ENCODE measurements at places on chromosomes 2 and 18. TPM values are rescaled to one million over a fixed set of nuclear protein-coding genes. Genes with fewer than 3 reads are reported as not detected.

SP140 gene
- total RNA-seq: 96.6 TPM

CCDC150 gene
- total RNA-seq: 1.3 TPM

CMPK2 gene
- total RNA-seq: 12.8 TPM

VWA3B gene
- not detected for total RNA-seq

KLHL14 gene
- 1.4 TPM for total RNA-seq

PASK gene
- 101 TPM for total RNA-seq

ANKRD53 gene
- total RNA-seq: 0.10 TPM

PLEKHA3 gene
- total RNA-seq: 17.6 TPM

RAD51AP2 gene
- total RNA-seq: not detected

CHRND gene
- not detected for total RNA-seq

MFSD2B gene
- 1.5 TPM for total RNA-seq

CCT7 gene
- 66.3 TPM for total RNA-seq

EDAR gene
- total RNA-seq: 2.5 TPM

ANKRD36C gene
- total RNA-seq: 83.4 TPM

GCG gene
- not detected for total RNA-seq

TMEM200C gene
- under 0.01 TPM for total RNA-seq

MDH1B gene
- not detected for total RNA-seq

STON1 gene
- 1.9 TPM for total RNA-seq

ANKRD62 gene
- total RNA-seq: not detected

MC4R gene
- not detected for total RNA-seq

IL37 gene
- not detected for total RNA-seq

AOX1 gene
- not detected for total RNA-seq

RAPGEF4 gene
- total RNA-seq: 2.4 TPM

COX5B gene
- 131 TPM for total RNA-seq

MYCN gene
- 0.10 TPM for total RNA-seq

SIX2 gene
- 0.10 TPM for total RNA-seq

RAX gene
- total RNA-seq: not detected

TTC21B gene
- 58.7 TPM for total RNA-seq

AKAIN1 gene
- not detected for total RNA-seq

SERPINB13 gene
- not detected for total RNA-seq

RNF144A gene
- 22.8 TPM for total RNA-seq

TUBA3E gene
- total RNA-seq: not detected

LRP2 gene
- total RNA-seq: not detected

UBE2F gene
- total RNA-seq: 80.8 TPM

LONRF2 gene
- 0.10 TPM for total RNA-seq
